Breast epithelium (tissue), 4 donors: ENCODE measurements at places on chromosomes 16 and 17.

DNA sequence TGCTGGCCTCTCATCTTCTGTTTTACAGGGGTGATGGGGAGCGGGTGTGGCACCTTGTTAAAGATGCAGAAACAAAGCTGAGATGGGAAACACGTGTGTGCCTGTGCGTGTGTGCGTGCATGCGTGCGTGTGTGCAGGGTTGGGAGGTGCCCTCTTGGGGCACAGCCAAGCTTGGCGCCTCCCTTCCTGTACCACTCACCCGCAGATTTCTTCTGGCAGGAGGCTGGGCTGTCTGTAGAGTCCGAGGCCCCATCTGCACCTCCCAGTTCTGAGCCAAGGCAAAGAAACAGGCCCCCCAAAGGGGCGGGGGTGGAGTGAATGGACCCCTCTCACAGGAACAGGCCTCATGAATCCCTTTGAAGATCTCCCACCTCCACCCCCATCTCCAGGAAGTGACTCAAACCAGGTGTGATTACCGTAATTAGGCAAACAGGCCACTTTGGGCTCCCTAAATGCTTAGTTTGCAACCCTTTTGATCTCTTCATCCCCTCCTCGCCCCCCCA is 20.9 kb downstream of the TNS4 start:
- DNase-seq = no peak
- H3K27ac ChIP-seq = peak overlapping the region; percentile 23
- no peaks in the 10 kb centered on the region for H3K36me3 ChIP-seq

- H3K27ac ChIP-seq = no peak overlapping the region
- H3K4me1 ChIP-seq = no peaks in the 10 kb centered on the region
- no peak for DNase-seq
These were observed 147.8 kb downstream of the SPECC1 start for GRCh38 chr17:20157001-20157310.

- no peak for DNase-seq
- peak overlapping the region; percentile 83 for H3K27ac ChIP-seq
- peak overlapping the region; percentile 80 for H3K4me3 ChIP-seq
- no peaks in the 10 kb centered on the region for H3K27me3 ChIP-seq
- no peaks in the 10 kb centered on the region for H3K4me1 ChIP-seq
- H3K36me3 ChIP-seq = no peaks in the 10 kb centered on the region
These were observed 41.8 kb upstream of the AMZ2 start for GRCh38 chr17:68205808-68206720.

GRCh38 chr17:60757437-60757836 is 79.8 kb downstream of the BCAS3 start:
- no peak overlapping the region for H3K27ac ChIP-seq
- H3K36me3 ChIP-seq = no peaks in the 10 kb centered on the region
- no peaks in the 10 kb centered on the region for H3K4me1 ChIP-seq
